ENCODE measurements at places on chromosomes 13 and 19.

DNA sequence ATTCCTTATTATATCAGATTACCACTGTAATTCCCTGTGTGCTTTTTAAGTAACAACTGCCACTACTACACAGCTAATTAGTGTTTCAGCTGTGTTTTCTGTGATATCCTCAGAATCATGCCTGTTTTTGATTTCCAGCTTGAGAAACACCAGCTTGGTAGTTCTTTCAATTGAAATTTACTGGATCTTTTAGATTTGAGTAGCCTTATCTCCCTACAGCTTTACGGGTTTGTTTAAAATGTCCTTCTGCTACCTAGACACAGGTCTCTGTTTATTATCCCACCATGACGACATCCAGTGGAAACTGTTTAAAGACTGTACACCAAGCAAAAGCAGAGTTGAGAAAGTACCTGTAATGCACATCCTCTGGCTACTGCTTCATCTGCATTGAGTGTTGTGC is 12.1 kb downstream of the HSPH1 start:
- DNase-seq = no peak

GRCh38 chr19:14091813-14092462 is 1.4 kb upstream of the SAMD1 start:
- DNase-seq = no peak

DNA sequence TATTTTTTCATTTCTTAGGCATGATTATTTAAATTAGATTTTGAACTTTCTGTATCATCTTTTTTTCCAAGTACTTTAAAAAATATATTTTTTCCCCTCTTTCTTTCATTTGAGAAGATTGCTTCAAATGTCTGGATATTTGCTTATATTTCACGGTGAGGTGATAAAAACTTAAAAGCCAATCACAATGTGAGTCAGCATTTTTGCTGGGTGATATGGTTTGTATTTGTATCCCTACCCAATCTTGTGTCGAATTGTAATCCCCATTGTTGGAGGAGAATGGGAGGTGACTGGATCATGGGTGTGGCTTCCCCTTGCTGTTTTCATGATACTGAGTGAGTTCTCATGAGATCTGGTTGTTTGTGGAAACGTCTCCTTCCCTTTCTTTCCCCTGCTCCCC is 320.5 kb downstream of the OXGR1 start:
- no peak for DNase-seq

- DNase-seq = no peak
These were observed 281.4 kb downstream of the ABCC4 start for GRCh38 chr13:95019886-95020285.

- DNase-seq = no peak
These were observed 9.5 kb upstream of the URAD start for GRCh38 chr13:27997904-27998522.

DNA sequence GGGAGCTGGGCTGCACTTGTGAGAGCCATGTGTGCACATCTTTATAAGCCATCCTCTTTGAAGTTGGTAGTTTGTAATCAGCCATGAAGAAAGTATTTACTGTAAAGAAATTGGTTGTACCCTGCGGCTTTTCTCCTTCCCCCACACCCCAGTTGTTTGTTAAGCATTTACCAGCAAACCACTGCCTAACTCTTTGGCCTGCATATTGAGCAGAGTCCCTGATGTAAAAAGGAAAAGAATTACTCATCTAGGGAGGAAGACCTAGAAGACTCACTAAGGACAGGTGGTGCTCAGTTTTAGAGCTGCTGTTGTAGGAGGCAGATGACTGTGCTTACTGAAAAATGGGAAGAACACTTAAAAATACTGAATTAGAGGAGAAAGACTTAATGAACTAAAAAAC is 245.3 kb downstream of the PCCA start:
- DNase-seq = no peak

- no peak for DNase-seq
These were observed 918 bp downstream of the TMEM190 start for GRCh38 chr19:55377356-55378131.

GRCh38 chr13:99012539-99012938 is 34.7 kb upstream of the DOCK9 start:
- DNase-seq = no peak

GRCh38 chr19:23382955-23383354 is 12.3 kb downstream of the ZNF91 start:
- no peak for DNase-seq
